HTR-8/SVneo (cell line): ENCODE measurements at places on chromosomes 11 and 22.

GRCh38 chr11:126344141-126345080 lies 11.1 kb upstream of the ST3GAL4 start:
- no peak for DNase-seq

DNA sequence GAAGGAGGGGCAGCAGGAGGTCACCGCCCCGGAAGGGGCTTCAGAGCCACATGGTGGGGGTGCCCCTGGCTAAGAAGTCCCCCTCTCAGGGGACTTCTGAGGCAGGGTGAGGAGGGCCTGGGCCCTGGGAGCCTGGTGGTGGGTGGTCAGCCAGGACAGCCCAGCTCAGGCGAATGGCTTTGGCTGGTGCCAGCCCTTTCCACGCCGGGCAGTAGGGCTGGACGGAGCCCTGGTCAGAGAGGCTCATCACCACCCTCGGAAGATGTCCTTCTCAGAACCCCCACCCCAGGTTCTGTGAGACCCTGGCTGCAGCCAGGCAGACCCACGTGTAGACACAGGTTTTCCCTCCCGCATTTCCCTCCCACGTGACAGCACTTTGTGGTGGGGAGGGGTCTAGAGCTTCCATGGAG lies 35.9 kb downstream of the OSBPL5 start:
- DNase-seq: no peak

DNA sequence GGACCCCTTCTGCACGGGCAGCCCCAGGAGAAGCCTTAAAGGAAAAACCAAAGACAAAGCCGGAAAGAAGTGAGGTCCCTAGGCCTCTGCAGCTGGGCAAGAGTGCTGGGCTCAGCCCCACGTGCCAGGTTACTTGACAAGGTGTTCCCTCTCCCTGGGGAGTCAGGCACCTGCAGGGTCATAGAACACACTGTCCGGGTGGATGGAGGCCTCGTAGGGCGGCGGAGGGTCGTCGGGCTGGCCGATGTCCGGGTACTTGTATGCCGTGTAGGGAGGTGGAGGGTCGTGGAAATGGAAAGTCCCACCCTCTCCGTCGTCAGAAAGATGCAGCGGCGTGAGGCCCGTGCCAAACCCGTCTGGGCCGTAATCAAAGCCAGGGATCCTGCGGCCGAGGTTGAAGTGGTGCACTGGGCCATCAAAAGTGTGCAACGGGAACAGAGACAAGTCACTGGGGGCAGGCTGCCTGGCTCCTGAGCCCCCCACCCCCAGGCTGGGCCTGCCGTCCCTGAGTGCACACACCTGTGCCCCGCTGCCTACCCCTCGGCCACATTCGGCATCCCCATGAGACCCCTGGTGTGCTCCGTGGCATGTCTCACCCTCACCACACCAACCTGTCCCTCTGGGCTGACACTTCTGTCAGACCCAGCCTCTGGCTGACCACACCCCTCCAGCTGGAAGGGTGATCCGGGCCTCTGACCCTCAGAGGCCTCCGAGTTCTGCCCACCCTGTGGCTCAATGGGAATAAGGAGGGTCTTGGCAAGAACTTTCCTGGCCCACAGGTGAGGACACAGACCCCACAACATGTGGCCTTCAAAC lies 81.1 kb downstream of the DGCR2 start:
- no peak for DNase-seq

DNA sequence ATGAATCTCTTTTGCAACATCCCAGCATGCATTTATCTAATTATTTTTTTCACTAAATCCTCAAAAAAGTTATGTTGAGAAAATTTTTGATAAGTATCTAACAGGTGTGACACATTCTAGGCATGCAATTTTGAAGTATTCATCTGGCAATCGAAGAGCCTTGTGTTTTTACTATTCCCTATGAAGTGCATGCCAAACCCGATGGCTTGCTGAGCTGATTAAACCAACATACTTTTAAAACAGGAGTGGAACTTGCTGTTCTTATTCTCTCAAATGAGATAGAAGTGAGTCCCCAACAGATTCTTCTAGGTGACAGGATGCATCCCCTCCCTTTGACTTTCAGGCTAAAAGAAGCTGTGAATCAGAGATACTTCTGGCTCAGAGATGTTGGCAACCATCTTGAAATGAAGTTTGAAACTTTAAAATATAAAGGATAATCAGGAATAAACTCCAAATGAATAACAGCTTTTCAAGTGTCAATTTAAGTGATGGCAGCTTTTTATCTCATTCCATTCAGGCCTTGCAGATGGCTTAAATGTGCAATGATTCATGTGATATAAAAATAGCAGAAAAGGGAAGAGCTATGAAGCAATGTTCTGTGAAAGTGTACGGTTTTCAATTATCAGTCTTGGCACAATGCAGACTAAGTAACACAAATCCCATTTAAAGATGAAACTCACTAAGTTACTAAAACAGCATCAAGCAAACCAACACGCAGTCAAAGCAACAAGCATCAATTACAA lies 67.7 kb downstream of the APOL5 start:
- no peak for DNase-seq

GRCh38 chr11:36230779-36231699 lies 58.2 kb downstream of the COMMD9 start:
- no peak for DNase-seq

GRCh38 chr22:43482318-43482625 lies 70.5 kb downstream of the MPPED1 start:
- no peak for DNase-seq

DNA sequence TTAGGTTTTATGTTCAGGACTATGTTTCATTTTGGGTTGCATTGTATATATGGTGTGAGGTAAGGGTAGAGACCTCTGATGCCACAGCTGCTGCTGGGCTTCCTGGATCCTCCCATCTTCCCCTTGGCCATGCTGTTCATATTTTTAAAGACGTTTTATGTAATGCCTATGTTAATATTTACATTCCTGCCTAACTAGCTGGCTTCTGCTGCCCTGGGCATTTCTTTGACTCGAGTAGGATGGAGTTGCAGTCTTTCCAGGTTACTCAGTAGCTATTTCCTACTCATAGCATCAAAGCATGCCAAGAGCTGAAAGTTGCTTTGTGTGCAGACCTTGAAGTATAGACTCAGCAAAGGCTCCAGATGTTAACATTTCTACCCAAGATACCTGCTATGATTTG lies 220.5 kb upstream of the CADM1 start:
- DNase-seq: no peak

- DNase-seq: no peak
Measured at GRCh38 chr11:1909524-1909923, 10.0 kb upstream of the TNNT3 start.

GRCh38 chr22:43869799-43870198 lies 7.5 kb upstream of the SULT4A1 start:
- DNase-seq: no peak

GRCh38 chr11:34501949-34502348 lies 11.6 kb downstream of the ELF5 start:
- DNase-seq: no peak

- DNase-seq: no peak
Measured at GRCh38 chr22:48241658-48242057, 1479.2 kb downstream of the TBC1D22A start.

DNA sequence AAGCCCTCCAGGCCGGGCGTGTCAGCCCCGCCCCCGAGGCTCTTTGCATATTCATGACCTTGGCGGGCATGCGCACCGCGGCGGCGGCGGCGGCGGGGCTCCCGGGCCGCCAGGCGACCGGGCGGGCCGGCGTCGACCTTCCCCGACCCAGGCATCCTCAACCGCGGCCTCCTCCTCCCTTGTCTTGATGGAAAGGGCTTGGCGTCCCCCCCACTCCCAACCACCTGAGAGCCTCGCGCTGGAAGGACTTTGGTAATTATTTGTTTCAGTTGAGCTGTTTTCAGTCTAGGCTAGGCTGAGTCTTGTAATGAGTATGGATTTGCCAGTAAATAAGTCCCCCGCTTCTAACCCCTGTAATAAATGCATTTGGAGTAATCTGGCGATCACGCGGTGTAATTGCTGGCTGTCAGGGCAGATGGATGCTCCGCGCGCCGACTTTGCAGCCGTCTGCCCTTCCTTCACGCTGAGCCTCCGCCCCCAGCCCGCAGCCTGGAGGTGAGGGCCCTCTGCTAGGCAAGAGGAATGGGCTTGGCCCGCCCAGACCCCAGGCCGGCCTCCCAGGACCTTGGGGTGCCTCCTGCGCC lies 25.2 kb downstream of the FLRT1 start:
- peak; percentile 32 for DNase-seq

GRCh38 chr11:120134931-120135228 lies 3.0 kb downstream of the TRIM29 start:
- no peak for DNase-seq

- DNase-seq: no peak
Measured at GRCh38 chr11:10044618-10045017, 249.4 kb downstream of the SBF2 start.

- no peak for DNase-seq
Measured at GRCh38 chr11:45079943-45080719, 66.3 kb upstream of the PRDM11 start.

- peak; percentile 75 for DNase-seq
Measured at GRCh38 chr11:118619444-118620197, 12.2 kb downstream of the PHLDB1 start.

- no peak for DNase-seq
Measured at GRCh38 chr11:126841999-126842398, 158.6 kb downstream of the KIRREL3 start.

- no peak for DNase-seq
Measured at GRCh38 chr11:119414734-119415133, 8.2 kb downstream of the THY1 start.
